ENCODE measurements at places on chromosomes 6 and 20.
A peak's percentile ranks its signal among the peaks of the same experiment; 100 is the strongest.

- DNase-seq, result no peak
Observed at GRCh38 chr6:161154796-161155335, 119.0 kb downstream of the AGPAT4 start.

DNA sequence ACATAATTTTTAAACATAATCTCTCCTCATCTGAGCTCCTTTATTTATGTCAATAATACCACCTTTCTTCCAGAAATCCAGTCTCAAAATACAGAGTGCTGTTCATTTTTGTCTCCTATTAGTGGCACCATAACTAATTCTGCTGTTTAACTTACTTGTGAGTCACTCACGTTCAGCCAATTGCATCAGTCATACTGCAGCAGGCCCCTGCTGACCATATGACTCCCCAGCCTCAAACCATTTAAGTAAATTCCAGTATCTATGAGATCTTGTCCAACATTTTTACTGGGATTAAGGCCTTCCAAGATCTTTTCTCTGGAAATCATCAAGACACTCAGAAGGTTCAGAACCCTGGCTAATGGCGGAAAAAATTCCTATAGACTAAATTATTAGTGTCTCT lies 982.2 kb upstream of the MAP3K7 start:
- DNase-seq, result no peak

- DNase-seq, result no peak
Observed at GRCh38 chr20:10648651-10649050, 25.1 kb downstream of the JAG1 start.

DNA sequence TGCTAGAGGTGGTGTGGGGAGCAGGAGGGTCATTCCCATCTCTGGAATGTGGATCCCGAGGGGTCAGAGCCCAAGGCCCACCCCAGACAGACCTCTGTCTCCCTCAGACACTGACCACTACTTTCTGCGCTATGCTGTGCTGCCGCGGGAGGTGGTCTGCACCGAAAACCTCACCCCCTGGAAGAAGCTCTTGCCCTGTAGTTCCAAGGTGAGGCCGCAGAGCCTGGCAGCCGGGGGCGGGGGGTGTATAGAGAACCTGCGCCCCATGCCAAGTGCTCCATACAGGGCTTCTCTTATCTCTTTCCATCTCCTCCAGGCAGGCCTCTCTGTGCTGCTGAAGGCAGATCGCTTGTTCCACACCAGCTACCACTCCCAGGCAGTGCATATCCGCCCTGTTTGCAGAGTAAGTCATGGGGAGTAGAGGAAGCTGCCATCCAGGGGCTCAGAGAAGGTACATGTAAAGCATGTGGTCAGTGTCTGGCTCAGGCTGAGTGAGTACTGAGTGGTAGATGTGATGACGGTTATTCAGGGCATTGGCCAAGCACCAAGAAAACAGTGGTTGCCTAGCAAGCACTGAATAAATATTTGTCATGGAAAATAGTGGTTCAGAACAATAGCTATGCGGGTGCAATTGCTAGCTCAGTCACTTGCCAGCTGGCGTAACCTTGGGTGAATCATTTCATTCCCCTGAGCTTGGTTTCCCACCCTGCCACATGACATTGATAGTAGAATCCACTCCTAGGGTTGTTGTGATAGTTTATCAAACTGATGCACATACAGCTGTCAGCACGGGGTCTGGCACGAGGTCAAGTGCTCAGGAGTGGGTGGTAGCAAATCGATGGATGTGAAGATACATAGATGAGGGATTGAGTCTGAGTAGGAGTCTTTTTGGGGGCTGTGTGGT lies 3.5 kb downstream of the PIGT start:
- peak; percentile 53 for DNase-seq

GRCh38 chr6:56524891-56525703 lies 117.6 kb downstream of the DST start:
- no peak for DNase-seq

DNA sequence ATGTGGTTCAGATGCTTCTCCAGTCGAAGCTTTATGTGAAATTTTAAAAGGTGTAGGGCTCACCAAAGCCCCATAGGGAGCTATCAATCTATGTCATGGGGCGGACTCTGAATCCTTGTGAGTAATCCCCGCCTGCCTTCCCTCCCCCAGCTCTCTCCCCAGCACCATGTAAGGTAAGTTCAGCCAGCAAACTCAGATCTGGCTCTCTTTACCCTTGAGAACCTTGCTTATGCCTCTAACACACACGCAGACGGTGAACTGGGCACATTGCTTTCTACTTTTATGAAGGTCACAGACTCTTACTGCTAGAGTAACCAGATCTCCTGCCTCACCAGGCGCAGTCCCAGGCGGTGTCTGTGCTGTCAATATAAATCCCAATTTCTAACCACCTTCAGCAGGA lies 82.6 kb upstream of the CNKSR3 start:
- no peak for DNase-seq

GRCh38 chr6:1560281-1561058 lies 49.2 kb upstream of the FOXC1 start:
- no peak for DNase-seq

- DNase-seq, result no peak
Observed at GRCh38 chr6:108699290-108700041, 138.7 kb downstream of the FOXO3 start.

GRCh38 chr6:134245041-134245440 lies 72.9 kb downstream of the SGK1 start:
- no peak for DNase-seq

DNA sequence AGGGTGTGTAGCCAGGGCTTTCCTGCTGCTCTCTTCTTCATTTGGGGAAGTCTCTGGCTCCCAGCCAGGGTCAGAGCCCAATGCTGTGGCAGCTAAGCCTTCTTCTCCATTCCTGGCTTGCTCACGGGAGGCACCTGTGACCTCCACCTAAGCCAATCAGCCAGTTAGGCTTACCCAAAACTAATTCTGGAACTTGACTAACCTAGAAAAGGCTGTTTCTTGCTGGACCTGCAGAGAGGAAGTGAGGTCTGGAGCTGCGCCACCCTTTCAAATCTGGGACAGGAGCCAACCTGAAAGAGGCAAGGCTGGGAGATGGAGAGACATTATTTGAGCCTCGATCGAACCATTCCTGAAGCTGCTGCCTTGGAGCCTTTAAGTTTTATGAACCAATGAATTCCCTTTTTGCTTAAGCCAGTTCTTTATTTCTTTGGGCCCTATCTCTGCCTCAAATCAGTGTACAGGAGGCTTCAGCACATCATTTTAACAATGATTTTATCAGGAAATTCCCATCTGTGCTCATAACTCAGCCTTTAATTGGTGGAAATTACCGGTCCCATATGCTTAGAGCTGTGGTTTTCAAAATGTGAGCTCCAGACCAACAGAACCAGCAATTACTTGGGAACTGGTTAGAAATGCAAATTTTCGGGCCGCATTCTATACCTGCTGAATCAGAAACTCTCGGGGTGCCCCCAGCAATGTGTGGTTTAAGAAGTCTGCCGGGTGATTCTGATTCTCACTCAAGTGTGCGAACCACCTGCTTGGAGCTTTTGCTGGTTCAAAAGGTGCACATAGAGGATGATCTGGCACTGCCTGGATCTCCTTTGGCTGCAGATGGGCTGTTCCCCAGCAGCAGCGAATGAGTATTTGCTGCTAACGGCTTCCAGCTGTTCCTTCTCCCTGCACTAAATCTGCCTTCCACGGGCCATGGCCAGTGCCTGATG lies 97.4 kb upstream of the RNF24 start:
- DNase-seq, result no peak

DNA sequence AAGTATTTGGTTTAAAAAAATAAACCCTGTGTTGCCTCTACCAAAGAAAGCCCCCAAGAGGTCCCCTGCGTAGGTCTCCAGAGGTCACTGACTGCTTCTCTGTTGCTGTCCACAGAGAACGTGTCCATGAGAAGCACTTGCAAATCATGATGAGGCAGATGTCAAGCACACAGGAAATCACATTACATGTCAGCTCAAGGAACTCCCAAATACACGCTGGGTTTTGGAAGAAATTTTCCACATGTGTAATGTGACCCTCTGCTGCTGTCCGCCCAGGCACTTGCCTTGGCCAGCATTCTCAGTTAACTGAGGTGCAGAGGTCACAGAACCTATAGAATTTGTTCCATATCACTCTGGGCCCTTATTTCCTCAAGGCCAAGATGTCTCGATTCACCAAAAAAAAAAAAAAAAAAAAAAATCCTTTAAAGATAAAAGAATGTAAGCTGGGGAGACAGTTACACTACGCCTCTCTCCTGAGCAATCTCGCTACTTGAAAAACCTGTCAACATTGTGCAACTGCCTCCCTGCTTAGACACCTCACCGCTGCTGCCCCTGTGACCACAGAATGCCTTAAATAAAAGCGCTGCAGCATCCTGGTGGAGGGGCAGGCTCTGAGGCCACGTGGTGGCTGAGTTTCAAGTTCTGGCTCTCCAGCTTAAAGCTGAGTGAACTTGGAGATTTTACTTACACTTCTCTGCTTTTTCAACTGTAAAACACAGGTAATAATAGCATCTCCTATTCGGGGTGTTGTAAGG lies 42.3 kb downstream of the SLC22A23 start:
- DNase-seq, result no peak

DNA sequence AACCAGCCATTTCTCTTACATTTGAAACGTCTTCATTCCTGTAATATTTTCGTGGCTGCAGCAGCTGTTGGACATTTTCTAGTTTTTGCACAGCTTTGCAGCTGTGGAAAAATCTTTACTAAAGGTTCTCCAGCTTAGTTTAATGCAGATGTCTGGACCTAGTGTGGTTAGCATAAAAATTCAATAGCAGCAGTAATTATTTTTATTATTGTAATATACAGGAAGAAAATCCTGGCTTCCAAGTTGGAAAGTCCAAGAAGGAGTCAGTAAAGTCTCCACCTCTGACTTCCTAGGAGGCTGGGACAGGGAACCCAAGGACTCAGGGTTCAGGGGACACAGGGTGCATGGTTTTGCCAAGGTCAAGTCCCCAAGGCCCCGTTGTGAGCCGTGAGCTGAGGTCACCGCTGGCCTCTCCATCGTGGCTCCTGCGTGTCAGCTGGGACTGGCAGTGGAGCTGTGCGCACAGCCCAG lies 230.6 kb downstream of the FNDC1 start:
- DNase-seq, result no peak

GRCh38 chr20:50610212-50610718 lies 81.1 kb downstream of the RIPOR3 start:
- no peak for DNase-seq

GRCh38 chr20:25177890-25178321 lies 17.6 kb upstream of the ENTPD6 start:
- DNase-seq, result no peak

DNA sequence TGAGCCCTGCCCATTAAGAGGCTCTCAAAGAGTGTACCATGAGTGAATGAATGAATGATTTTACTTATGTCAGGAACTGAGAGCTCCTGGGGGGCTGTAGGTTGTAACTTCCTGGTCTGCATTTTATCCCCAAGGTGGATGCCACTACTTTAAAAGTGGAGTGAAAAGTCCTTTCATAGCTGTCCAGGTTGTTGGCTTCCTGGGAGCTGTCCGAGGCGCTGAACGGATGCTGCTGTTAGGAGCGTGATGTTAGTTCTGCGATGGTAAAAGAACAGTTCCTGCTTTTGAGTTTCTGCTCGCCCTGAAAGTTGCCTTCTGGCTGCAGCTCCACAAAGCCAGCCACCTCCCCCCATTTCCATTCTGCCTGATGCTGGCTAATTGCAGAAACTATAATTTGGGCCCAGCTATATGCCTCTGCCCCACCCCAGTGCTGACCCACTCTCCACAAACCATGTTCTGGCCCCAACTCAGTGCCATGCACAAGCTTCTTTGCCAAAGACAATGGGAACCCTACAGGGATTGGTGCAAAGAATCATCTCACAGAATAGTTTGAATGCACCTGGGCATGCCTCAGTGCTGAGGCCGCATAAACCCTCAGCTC lies 330.9 kb upstream of the CDH4 start:
- DNase-seq, result no peak

DNA sequence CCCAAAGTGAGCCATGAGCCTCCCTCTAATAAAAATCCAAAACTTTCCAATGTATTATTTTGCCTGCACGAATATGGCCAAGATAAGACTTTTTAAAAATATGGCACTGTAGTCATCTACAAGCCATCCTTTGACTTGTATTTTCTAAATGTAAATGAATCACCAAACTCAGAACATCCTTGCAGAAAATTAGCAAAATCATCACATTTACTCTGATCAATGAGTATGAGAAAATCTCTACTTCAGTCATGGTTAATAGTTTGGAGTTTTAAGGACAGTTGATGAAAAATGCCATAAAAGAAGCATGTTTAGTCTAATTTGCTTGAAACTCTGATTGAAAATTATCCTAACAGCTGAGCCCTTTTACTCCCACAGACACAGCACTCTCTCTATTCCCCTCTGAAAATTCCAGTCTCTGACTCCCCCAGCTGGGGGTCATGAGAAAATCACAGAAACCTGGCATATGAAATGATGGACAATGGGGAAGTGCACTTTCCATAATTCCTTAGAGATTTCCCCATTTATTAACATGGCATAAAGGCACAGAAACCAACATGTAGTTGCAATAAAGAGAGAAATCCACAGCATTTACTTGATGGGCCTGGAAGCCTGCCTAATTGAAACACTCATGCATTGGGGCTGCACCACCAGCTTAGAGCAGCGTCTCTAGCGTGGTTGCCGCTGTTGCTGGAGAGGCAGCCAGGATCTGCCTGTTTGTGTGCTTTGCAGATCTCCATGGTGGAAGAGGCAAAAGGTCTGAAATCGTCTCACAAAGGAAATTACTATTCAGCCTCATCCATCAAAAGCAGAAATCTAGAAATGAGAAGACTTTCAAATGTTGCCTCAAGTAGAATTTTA lies 214.0 kb downstream of the WDR27 start:
- no peak for DNase-seq

- no peak for DNase-seq
Observed at GRCh38 chr6:149109397-149110070, 208.0 kb upstream of the TAB2 start.

GRCh38 chr6:16474772-16475493 lies 236.5 kb downstream of the GMPR start:
- DNase-seq, result no peak

GRCh38 chr20:2476742-2477615 lies 6.4 kb upstream of the SNRPB start:
- DNase-seq, result no peak

- no peak for DNase-seq
Observed at GRCh38 chr6:15736297-15736696, 73.5 kb upstream of the DTNBP1 start.

DNA sequence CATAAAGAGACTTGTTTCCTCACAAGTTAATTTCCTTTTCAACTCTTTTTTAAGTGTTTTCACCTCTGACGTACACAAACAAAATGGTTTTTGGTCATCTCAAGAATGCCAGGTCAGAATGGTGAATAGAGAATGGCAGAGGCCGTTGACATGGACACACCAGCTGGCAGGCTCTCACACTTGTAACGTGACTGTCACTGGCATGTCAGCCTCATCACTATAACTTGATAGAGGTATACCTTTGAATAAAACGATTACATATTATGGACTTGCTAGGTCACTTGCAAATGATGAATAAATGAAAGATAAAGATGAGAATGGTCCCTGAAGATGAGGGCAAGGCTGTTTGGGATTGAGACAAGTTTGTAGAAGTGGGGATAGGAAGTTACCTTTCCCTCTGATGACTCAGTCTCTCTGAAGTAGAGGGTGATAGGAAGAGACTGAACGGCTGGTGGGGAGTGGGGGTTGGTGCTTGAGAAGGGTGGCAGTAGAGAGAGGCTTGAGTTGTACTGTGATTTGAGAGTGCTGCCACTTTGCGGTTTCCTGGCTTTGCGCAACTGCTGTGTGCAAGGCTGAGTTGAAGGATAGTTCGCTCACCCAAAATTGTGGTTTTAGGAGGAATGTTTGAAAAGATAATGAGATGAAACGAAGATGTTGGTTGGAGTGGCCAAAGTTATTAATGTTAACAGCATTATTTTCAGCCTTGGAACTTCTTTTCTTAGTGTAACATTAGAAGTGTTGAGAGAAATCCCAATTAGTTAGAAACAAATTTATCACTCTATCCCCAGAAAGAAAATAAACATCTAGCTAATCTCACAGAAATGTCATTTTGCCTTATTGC lies 30.3 kb downstream of the TBPL1 start:
- DNase-seq, result no peak

Data from head of caudate nucleus (tissue), 42 donors.